ENCODE measurements at places on chromosomes 4 and X. TPM values are rescaled to one million over a fixed set of nuclear protein-coding genes. Genes with fewer than 3 reads are reported as not detected.

RNF4 gene
- total RNA-seq: 126 TPM

PLS3 gene
- 161 TPM for total RNA-seq

CNKSR2 gene
- 6.0 TPM for total RNA-seq

RIBC1 gene
- total RNA-seq: 0.70 TPM

FAM47E gene
- 3.9 TPM for total RNA-seq

DNA sequence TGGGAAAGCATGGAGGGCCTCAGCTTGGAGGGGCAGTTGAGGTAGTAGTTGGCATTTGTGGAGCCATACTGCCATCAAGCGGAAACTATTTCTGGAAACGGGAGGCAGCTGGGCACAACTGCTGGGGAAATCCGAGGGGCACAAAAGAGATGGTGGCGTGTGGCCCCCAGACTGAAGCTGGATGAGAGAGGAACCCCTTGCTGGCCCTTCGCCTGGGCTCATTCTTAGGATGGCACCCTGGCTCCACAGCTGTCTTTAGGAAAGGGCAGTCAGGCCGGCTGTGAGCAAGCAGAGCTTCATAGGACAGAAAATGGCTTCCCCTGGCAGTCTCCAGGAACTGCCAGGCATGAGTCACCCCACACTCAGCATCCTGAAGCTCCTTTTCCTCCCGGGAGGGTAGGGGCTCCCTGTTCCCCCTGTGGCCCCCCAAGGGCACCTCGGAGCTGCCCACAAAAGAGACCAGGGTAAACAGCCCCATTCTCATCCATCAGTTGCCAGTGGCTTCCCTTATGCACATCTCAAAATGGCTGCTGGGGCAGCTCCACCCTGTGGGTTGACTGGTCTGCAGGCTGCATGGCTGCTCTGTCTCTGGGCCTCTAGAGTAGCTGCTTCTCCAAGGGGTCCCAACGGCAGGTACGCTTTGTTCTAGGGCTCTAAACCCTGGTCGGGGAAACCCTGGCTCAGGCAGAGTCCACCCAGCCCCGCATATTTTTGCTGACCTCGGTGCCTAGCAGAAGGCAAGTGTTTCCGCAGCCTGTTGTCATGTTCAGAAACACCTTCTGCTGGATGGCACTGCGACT lies 64.7 kb downstream of the NBDY start:
- no peak for DNase-seq

GRCh38 chr4:140298001-140298400 lies 75.4 kb upstream of the SCOC start:
- no peak for DNase-seq

GRCh38 chrX:154748712-154749339 lies 2.1 kb downstream of the GAB3 start:
- DNase-seq: peak; percentile 27

GRCh38 chrX:129556806-129557315 lies 16.8 kb downstream of the OCRL start:
- no peak for DNase-seq

- DNase-seq: no peak
Measured at GRCh38 chr4:84894621-84895020, 71.9 kb downstream of the WDFY3 start.

GRCh38 chrX:149467920-149468319 lies 37.2 kb downstream of the IDS start:
- DNase-seq: no peak

GRCh38 chrX:154735695-154736393 lies 15.0 kb downstream of the GAB3 start:
- no peak for DNase-seq

GRCh38 chrX:108223585-108223984 lies 132.0 kb downstream of the ATG4A start:
- no peak for DNase-seq

All from H4 (cell line).